ENCODE measurements at places on chromosomes 3 and 15. TPM values are rescaled to one million over a fixed set of nuclear protein-coding genes. Genes with fewer than 3 reads are reported as not detected.

DNA sequence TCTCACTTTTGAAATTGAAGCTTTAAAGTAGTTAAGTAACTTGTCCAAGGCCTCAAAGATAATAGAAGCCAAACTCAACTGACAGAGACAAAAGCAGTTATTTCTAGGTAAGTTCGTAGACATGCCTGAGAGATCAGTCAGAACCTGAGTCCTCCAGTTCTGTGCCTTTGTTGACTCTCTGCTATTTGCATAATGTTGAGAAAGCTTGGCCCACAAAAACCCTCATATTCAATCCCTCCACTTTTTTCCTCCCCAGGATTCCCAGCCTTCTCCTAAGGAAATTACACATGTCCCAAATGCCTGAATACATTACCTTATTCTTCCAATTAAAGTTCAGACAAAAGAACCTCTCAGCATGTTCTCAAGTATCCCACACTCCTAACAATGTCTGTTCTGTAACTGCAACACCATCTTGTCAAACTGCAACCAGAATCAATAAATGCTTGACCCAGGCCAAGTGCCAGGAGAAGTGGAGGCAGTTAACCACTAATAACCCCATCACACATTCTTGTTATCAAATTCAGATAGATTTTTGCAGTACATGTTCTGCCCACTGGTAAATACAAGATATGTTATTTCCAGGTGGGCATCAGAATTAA, 217.8 kb downstream of the LRRC3B start:
- DNase-seq, result no peak

DNA sequence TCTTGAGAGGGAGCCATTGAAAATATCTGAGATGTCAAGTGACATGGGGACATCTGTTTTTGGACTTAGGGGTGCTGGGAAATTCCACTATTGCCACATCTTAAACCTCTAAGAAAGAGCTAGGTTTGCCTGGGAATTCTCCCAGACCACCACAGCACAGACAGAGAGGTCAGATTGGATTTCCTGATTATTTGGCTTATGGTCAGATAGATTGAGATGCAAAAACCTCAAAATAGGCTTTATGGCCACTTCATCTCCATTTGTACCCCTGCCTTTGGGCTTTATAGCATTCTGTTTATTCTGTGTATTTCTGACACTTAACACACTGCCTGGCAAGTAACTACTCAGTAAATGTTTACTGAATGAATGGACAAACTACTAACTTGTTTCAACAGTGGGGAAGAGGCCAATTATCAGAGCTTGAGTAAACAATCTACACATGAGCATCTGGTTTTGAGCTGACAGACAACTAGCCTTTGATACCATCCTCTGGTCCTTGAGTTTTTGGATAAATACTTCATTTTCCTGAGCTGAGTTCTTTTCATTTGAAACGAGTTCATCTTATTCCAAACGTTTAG, 81.8 kb downstream of the TP63 start:
- DNase-seq, result no peak

DNA sequence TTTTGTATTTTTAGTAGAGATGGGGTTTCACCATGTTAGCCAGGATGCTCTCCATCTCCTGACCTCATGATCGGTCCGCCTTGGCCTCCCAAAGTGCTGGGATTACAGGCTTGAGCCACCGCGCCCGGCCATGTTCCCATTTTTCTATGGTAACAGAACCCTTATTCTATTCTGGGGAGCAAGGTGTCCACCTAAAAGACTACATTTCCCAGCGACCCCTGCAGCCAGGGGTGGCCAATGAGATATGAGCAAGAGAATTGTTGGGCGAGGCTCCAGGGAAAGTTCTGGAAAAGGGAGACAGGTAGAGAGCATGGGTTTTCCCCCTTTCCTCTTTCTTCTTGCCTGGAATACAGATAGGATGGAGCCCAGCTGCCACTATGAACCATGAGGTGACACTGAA, 96.9 kb downstream of the LINGO1 start:
- no peak for DNase-seq

- DNase-seq, result no peak
These were observed 219.0 kb downstream of the LSAMP start for GRCh38 chr3:116226266-116226665.

Gene CHRNB4
- not detected for total RNA-seq

Gene SPATA12
- total RNA-seq, result not detected

Gene VWA5B2
- 0.20 TPM for total RNA-seq
